ENCODE measurements at places on chromosomes 5 and 9.
A peak's percentile ranks its signal among the peaks of the same experiment; 100 is the strongest.

GRCh38 chr5:127096328-127096993 is 23.2 kb upstream of the C5orf63 start:
- DNase-seq: no peak

DNA sequence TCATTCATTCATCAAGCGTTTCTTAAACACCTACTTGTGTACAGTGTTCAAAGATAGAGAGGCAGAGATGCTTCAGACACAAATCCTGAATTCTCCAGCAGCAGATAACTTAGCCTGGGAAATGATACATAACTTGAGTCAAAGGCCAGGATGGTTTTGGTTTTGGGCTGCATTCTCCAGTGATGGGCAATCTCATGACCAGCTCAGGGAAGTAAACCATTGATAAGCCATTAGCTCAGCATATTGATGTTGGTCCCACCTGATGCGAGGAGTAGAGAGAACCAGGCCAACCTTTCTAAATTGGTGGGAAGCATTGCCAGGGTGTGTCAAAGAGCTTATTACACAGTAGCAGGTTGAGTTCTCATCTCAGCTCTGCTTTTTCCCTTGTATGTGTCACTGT is 53.0 kb downstream of the SH3RF2 start:
- DNase-seq: no peak

- DNase-seq: no peak
Measured at GRCh38 chr5:94402096-94402495, 216.3 kb downstream of the KIAA0825 start.

DNA sequence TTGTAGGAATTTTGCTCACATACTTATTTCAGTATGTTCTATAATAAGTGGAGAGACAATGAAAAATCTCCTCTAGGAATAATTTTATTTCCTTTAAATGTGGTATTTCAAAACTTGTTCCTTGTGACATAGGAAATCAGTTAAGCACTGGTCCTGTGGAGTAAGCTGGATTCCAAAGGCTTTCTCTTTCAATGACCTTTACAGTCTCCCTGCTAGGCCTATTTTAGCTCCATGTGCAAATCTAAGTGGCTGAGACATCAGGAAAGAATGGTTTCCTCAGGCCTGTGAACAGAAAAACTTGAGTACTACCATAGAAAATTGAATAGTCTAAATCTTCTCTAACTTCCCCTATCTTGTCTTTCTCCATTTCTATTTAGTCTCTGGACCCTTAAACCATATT is 514.2 kb upstream of the TLE4 start:
- DNase-seq: no peak

- DNase-seq: no peak
Measured at GRCh38 chr5:178068293-178068692, 45.0 kb upstream of the N4BP3 start.

- DNase-seq: no peak
Measured at GRCh38 chr9:134366223-134367031, 40.2 kb downstream of the RXRA start.

DNA sequence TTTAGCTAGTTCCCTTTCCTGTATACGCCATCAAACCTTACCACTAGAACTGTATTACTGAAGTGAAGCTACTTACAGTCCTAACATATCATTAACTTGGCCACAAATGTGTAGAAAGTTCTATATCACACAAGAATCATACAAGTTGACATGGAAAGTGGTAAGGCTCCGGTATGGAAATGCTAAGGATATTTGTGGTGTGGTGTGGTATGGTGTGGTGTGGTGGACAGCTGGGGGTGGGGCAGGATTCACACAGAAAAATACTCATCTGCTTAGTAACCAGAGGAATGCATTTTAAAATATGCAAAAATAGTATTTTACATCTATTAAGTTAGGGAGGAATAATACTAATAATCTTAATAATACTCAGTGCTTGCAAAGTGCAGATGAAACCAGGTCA is 69.4 kb downstream of the TRPC7 start:
- no peak for DNase-seq

GRCh38 chr5:1948663-1949191 is 66.0 kb upstream of the IRX4 start:
- no peak for DNase-seq

DNA sequence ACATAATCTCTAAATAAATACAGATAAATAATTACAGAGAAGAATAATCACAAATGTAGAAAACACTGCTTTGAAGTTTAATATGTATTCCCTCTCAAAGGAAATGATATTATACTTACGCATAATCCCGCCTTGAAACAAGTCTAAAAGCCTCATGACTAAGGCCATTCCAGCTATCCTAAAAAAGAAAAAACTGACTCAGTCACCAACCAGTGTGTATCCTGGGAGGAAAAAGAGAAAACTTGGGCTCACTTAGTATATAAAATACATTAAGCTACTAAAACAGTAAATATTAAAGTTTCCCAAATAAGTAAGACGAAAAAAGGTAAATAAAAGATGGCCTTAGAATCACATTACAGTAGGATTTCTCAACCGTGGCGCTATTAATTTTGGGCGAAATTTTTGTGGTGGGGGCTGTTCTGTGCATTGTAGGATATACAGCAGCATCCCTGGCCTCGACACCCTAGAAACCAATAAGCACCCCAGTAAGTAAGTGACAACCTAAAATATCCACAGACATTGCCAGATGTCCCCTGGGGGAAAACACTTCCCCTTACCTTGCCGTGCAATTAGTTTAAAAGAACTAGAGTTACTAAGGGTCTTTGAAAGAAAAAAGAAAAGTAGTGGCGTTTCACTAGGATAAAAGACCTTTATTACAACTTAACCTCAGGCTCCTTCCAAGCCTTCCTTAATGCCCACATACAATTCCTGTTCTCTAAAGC is 1.1 kb downstream of the HSPA9 start:
- DNase-seq: no peak

DNA sequence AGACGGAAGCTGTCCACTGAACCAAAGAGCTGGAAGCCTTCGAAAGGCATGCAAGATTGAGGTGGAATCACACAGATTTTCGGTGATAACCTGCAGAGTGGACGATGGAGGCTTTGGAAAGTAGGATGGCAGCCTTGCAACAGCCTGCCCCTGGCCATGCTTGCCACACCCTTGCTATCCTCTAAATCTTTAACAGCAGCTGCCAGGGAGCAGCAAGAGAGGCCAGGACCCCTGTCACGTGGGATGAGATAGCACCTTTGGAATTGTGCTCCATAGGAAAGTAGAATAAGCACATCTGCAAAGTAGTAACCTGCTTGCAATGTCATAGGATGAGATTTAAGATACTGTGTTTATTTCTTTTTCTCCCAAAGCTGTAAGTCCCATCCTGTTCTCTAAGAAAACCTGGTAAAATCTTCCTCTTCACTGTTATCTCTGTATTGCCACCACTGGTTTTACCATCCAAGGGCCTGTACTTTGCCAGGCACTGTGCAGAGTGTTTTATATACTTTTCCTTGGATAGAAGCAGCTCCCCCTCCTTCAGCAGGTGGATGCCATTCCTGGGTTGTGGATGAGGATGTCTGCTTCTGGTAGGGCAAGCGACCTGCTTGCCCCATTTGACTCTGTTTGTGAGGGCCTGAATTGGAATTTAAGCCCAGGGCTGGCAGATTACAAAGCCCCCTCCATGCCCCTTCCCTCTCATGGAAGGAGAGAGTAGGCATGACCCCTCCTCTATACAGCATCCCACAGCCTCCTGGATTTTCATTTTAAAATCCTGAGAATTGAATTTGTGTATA is 10.1 kb downstream of the TRIO start:
- no peak for DNase-seq

GRCh38 chr5:369151-369868 is 47.8 kb downstream of the AHRR start:
- DNase-seq: no peak

DNA sequence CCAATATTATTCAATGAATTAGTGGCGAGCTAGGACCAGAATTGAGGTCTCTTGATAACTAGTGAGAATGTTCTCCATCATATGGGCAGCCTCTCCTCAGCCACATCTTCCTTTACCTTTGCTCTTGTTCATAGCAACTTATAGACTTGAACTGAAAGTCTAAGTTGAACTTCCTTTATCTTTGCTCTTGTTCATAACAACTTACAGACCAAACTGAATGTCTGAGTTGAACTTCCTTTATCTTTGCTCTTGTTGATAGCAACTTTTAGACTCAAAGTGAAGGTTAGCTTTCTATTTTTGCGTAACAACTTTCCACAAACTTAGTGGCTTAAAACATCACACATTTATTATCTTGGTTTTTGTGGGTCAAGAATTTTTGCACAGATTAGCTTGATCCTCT is 146.4 kb upstream of the C9orf72 start:
- no peak for DNase-seq

DNA sequence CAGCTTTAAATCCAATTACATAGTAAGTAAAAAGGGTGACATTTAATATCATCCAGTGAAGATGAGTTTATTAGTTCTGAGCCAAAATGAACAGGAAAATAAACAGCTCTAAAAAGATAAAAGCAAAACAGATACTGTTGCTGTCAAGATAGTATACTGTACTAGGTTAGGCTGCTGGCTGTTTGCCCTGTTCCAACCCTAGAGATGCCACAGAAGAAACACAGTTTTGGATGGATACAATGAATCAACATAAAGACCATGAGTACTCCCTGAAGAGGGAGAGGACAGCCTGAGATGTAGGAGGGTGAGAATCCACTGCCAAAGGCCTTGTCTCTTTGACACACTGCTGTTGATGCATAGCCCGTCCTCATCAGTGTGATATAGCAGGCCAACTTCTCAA is 1302.7 kb downstream of the EFNA5 start:
- no peak for DNase-seq

GRCh38 chr9:8188723-8189407 is 389.3 kb upstream of the DMAC1 start:
- DNase-seq: no peak

DNA sequence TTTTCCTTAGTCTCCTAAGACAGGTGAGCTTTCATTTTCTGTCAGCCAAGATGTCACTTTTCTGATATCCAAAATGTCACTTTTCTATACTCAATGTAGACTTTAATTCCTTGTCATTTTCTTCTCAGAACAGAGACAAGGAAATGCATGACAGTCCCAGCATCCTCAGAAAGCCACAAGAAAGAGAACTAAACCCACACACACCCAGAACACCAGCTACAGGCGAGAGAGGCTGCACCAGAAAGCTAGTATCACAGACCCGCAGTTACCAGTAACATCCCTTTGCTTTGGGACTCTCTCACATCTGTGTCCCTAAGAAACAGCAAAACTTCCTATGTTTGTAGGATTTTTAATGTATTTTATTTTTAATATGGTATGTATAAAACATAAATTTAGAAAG is 17.1 kb downstream of the TRMO start:
- peak; percentile 42 for DNase-seq

DNA sequence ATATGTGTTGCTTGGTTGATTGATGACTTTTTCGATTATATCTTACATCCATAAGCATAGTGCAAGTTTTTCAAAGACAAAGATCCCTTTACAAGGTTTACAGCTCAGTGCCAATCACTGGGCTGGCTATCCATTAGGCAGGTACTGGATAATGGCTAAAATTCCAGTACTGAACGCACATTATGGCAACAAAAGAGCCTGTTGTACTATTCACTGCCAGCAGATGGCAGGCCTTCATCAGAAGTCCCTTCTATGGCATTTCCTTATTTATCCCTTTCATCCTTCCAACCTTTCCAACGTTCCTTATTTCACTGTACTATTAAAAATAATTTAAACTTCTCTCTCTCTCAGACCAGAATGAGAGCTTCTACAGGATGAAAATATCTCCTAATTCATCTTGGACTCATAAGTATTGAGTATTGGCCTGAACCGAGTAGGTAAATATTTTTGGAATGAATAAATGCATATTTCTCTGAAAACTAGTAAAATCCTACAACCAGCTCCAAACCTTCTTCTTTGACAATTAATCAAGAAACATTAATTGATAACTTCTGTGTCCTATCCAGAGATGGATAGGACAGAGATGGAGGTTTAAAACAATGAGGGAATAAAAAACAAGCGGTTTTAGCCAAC is 6.7 kb upstream of the WNT8A start:
- DNase-seq: peak; percentile 11

DNA sequence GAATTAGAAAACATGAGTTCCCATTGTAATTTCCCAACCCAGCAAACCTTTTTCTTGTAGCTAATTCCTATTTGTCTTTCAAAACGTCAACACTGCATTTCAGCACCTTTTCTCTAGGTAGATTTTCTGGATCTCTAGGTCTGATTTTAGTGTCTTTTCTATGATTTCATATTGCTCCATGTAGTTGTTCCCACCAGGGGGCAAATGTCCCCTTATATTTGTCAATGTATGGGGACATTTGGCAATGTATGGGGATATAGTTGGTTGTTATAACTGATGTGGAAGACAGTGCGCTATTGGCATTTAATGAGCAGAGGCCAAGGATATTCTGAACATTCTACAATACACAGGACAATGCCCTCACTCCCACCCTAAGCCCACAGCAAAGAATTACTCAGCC is 273.9 kb upstream of the ADRA1B start:
- no peak for DNase-seq

DNA sequence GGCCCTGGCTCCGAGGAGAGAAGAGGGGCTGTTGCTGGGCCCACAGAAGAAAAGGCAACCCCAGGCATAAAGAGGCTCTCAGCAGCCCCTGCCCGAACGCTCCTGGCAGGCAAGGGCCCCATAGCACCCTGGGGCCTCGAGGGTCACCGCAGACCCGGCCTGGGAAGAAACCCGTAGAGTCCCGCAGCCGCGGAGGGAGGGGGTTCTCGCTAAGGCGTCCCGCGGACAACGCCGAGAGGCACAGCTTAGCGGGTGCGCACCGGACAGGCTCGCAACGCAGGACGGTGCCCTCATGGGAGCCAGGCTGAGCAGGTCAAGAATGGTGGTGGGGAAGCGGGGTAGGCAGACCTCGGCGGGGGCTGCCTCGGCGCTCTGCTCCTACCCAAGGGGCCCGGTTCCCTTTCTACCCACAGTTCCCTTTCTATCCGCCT is 6.7 kb downstream of the PITX1 start:
- DNase-seq: no peak

- no peak for DNase-seq
Measured at GRCh38 chr5:132037353-132037752, 23.1 kb upstream of the IL3 start.

DNA sequence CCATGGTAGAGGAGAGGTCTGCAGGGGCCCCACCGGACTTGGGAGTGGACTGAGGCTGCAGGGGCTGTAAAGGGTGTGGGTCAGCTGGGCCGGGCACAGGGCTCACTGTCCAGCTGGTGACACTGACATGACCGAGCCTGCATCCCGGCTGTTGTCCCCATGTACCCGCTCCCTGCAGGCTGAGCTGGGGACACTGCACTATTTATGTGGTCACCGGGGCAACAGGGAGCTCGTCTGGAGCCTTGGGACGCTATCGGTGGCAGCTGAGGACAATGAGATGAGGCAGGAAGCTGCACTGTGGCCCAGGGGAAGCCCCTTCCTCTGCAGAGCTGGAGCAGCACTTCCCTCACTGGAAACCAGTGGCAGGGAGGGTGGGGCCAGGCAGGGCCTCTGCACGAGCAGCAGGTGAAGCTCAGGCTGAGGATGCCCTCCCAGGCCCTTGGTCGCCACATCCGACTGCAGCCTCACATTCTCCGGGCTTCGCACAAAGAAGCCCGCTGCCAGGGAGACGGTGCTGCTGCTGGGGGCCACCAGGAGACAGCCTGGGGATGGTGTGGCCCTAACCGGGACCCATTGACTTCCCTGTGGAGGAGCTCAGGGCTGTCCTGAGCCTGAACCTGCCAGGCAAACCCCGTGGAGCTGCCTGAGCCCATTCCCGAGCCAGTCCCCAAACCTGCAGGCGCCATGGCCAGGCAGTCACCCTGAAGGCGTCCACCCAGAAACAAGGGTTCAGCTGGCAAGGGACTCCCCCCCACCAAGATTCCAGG is 26.4 kb downstream of the ZDHHC11B start:
- peak; percentile 54 for DNase-seq
